ENCODE measurements at places on chromosomes 3 and 15. TPM values are rescaled to one million over a fixed set of nuclear protein-coding genes. Genes with fewer than 3 reads are reported as not detected.

PAQR5 gene
- total RNA-seq = 1.2 TPM

CHRM5 gene
- total RNA-seq = not detected

SRGAP3 gene
- total RNA-seq = 1.2 TPM

RPUSD2 gene
- total RNA-seq = 13.2 TPM

SEC11A gene
- total RNA-seq = 200 TPM

AADAC gene
- not detected for total RNA-seq

TPRG1 gene
- not detected for total RNA-seq

ACTRT3 gene
- total RNA-seq = 3.7 TPM

HACD2 gene
- 11.4 TPM for total RNA-seq

WDR93 gene
- 0.15 TPM for total RNA-seq

NANOGP8 gene
- not detected for total RNA-seq

STXBP5L gene
- not detected for total RNA-seq

SST gene
- not detected for total RNA-seq

Data from bronchus fibroblast of lung (primary cell).